ENCODE measurements at places on chromosomes 3 and 15.

DNA sequence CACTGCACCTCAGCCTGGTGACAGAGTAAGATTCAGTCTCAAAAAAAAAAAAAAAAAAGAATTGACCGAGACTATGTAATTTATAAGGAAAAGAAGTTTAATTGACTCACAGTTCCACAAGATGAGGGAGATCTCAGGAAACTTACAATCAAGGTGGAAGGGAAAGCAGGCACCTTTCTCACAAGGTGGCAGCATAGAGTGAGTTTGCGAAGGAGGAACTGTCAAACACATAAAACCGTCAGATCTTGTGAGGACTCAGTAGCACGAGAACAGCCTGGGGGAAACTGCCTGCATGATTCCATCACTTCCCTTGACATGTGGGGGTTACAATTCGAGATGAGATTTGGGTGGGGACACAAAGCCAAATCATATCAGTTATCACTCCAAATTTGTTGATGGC lies 380.9 kb downstream of the EDEM1 start:
- peak; percentile 16 for DNase-seq

- DNase-seq, result no peak
Observed at GRCh38 chr15:42158941-42159340, 2.5 kb upstream of the PLA2G4F start.

DNA sequence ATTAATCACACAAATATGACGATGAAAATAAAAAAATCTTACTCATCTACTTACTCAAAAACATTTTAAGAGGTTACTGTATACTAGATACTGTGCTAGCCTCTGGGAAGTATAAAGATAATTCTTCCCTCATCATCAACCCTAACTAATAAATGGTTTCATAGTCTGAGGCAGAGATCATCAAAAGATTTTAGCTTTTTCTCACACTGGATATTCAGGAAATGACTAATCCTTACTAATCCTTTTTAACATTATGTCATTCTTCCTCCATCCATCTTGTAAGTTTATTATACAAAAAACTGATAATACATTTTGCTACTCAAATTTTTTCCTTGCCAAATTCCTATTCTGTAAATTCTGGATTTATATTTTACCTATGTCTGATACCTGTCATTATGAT lies 29.7 kb downstream of the ACAD11 start:
- peak; percentile 60 for DNase-seq

DNA sequence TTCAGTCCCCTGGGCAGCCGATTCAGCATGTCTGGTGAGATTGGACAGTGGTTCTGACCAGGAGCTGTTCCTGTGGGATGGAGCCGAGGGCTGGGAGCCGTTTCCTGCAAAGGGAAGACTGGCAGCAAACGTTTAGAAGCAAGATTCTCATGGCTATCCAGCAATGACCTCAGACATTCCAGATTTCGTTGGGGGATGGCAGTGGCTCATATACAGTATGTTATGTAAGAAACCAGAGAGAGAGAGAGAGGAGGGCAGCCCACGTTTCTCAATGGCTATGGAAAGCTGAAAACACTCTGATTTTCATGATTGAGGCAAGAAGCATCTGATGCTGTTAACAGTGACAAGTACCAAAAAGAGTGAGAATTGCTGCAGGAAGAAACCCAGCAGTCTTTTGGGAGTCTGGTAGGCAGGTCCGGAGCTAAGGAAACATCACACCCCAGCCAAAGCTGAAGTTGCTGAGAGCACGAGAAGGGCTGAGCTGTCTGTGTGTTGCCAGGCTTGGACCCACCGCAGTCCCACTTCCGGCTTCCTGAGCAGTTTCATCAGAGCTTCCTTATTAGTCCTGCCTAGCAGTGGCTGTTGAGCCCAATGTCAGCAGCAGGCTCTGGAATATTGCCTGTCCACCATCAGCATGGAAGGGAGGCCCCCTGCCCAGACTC lies 25.6 kb upstream of the VPS8 start:
- peak; percentile 4 for DNase-seq

DNA sequence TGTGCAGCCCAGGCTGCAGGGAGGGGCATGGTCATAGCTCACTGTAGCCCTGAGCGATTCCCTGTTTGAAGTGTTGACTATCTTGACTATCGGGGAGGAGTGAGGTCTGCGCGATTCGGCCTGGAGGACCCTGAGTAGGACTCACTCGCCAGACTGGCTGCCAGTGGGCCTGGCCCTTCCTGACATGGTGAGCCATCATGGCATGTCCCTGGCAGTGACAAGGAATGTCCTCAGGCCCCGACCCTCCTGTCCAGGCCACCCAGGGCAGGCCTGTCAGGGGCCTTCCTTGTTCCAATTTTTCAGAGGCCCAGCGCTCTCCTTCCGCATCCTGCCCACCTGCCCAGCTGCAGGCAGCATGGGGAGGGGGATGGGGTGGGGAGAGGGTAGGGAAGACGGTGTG lies 5.2 kb upstream of the OCA2 start:
- no peak for DNase-seq

GRCh38 chr15:55742498-55742926 lies 440 bp downstream of the PRTG start:
- no peak for DNase-seq

GRCh38 chr15:79901958-79902357 lies 5.1 kb upstream of the MTHFS start:
- no peak for DNase-seq

- peak; percentile 52 for DNase-seq
Observed at GRCh38 chr15:90592131-90592881, 62.6 kb downstream of the CRTC3 start.

- DNase-seq, result no peak
Observed at GRCh38 chr15:79929412-79929811, 32.6 kb upstream of the MTHFS start.

DNA sequence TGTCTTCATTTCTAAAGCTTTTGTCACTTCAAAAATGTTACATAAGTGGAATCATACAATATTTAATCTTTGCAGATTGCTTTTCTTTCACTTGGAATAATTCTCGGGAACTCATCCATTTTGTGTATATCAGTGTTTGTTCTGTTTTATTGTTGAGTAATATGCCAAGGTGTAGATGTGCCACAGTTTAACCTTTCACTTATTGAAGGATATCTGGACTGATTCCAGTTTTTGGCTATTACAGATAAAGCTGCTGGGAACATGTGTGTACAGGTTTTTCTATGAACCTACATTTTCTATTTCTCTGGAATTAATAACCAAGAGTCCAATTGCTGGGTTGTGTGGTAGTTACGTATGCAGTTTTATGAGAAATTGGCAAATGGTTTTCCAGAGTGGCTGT lies 334.9 kb downstream of the PTPRG start:
- DNase-seq, result no peak

DNA sequence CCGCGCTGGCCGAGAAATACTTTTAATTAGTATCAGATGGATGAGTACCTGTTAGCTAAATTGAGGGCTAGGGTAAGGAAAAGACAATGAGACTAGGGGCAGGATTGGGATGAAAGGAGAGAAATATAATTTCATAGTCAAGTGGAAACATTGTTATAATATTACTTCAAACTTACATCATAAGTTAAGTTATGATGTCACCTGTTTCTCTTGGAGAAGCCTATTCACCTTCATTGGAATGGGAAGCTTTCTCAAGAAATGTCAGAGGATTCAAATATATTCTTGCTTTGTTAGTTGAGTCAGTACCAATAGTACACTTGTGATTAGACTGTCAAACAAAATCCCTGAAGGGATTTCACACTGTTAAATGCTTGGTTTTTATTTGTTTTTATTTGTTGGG lies 116.2 kb downstream of the NEO1 start:
- DNase-seq, result no peak

DNA sequence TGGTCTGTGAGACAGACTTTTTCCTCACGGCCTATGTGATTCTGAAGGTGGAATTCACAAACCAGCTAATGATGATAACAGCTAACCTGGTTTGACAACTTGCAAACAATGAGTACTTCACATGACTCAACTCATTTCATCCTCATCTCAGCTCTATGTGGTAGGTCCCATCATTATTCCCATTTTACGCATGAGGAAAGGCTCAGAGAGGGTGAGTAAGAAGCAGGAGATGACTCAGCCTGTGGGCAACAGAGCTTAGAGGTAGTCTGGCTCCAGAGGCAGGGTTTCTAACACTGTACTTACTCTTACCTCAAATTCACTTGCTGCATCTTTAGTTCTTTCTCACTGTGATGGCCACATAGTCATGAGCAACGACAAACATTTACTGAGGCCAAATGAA lies 25.8 kb upstream of the PSMD6 start:
- DNase-seq, result peak; percentile 67

GRCh38 chr15:67108122-67108961 lies 42.9 kb downstream of the SMAD3 start:
- no peak for DNase-seq

GRCh38 chr3:74282202-74282601 lies 332.3 kb downstream of the CNTN3 start:
- DNase-seq, result no peak

DNA sequence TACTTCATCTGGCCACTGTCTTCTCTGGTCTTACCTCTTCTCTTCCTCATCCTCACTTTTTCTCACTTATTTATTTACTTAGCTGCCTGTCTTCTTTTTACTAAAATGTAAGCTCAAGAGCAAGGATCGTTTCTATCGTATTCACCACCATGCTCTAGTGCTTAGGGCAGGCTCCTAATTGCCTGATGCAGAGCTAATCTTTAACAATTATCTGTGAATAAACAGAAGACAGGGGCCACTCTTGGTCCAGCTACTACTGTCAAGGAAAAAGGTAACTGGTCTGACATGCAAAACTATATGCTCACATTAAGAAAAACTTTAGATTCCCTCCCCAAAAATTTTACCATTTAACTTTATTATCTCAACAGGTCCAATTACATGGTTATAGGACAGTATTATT lies 17.5 kb downstream of the PIK3R4 start:
- no peak for DNase-seq

DNA sequence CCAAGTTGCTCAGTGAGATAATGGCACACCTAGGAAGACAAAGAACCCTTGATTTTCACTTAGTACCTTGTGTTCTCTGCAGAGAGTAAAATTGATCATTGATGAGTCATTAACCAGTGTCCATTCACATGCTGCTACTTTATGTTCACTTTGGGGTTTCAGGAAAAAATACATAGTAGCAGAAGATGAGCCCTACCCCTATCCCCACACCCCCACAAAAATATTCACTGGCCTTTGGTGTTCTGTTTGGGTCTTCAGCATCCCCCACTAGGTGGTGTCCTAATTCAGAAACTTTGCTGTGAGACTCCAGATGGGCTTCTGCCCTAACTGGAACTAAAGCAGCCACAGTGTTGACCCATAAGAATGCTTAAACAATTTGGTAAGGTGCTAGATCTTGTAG lies 178.8 kb downstream of the KLHL25 start:
- DNase-seq, result peak; percentile 1

DNA sequence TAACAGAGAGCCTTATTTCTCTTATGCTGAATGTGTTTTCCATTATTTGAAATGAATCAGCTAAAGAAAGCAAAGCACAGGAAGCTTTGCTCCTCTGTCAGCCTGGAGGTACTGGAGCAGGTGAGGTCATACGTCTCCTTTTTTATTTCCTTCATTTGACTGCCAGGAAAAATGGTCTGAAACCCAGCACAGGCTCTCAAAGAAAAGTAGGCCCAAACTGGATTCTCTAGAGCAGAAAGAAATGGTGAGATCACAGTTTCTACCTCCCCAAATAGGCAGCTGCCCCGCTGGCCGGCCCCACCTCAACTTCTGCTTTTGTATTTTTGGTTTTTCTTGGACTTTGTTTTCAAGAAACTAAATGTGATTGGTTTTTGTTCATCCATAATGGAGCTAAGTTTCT lies 95.1 kb downstream of the RPL39L start:
- DNase-seq, result peak; percentile 58

DNA sequence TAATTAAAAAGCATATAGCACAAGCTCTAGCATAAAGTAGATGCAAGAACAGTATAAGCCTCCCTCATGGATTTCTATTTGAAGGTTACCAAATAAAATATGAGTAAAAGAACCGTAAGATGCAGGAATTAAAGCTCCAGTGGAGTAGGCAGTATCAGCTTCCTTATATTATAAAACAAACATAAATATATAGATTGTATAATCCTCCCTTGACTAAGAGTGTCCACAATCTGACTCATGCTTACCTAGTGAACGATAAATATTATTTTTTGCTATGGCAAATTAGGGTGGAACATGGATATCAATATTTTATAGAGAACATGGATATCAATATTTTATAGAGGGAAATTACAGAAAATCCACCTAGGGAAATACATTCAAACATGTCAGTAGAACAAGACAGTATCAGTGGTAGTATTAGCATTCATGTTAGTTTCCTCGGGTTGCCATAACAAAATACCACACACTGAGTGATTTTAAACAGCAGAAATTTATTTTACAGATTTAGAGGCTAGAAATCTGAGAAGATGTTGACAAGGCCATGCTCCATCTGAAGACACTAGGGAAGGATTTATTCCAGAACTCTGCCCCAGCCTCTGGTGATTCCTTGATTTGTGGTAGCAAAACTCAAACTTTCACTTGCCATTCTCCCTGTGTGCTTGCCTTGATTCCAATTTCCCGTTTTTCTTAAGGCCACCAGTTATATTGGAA lies 1521.3 kb downstream of the SI start:
- DNase-seq, result no peak

GRCh38 chr3:139187154-139187553 lies 142.5 kb upstream of the PRR23C start:
- DNase-seq, result no peak

DNA sequence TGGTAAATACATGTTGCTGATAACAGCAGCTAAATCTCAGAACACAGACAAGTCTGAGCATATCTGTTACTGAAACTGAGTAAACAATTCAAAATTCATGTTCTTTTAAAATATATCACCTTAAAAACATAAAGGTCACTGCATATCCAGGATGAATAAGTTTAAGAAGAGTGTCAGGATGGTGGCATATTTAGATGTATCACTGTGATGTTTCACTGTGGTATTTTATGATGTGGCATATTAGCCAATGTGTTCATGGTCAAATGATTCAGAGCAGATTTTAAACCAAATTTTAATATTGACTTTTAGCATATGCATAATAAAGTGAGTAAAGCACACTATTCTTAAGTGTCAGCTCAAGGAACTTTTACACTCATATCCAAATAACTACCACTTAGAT lies 346.4 kb upstream of the DPPA4 start:
- DNase-seq, result no peak

DNA sequence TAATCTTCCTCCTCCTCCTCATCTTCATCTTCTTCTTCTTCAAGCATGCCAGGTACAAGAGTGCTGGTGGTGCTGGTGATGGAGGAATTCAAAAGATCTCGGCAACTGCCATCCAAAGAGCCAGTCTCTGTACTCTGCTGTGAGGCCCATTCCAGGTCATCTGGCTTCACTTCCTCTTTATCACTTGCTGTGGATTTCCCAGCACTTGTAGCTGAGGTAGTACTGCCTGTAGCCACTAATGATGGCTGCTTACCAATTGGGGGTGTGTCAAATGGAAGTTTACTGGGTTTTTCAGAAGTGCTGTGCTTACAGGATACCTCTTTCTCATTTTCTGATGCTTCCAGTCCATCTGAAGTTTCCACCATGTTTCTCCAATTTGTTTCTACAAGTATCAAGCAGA lies 28.8 kb upstream of the SHC4 start:
- DNase-seq, result no peak

DNA sequence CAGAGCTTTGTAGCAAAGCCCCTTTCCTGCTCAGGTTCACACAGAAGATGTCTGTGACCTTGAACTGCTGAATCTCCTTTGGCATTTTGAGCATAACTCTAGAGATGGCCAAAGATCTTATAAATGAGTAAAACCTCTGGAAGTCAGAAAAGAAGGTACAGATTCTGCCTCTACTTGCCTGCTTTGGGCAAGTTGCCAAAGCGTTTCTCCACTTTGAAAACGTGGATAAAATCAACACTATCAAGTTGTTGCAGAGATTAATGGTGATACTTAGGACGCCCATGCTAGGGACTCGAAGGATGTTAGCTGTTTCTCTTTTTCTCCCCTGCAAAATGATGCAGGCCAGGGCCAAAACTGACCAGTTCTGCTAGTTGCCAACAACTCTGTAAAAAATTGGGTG lies 68.0 kb upstream of the CMTM7 start:
- no peak for DNase-seq
